ENCODE measurements at places on chromosomes 16 and 17.

DNA sequence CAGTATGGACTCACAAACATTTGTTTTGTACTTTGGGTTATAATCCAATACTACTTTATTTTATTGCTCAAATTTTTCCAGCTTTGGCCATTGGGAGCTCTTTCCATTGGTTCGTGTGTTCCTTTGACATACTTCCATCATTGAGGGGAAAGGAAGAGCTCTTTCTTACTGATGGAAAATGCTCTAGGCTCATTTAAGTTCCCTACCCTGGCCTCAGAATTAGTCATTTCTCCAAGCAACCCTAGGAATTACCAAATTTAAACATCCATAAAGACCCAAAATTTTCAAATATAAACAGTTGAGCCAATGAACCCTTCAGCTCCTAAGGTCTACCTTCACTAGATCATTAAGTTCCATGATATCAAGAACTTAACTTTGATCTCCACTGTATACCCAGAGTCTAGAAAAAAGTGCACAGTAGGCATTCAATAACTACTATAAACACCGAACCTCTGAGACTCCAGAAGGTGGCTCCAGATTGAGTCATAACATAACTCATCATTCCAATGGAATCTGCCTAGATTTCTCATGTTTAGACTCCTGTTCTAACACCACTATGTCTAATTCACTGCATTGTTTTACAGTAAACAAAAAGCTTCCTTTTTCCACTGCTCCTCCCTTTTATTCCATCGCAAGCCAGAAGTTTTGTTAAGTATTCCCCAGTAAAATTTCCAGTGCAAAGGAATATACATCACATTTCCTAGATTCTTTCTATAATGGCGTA, 39.0 kb downstream of the SMURF2 start:
- no peak for DNase-seq

GRCh38 chr17:64583038-64583437, 76.3 kb downstream of the CEP95 start:
- DNase-seq, result no peak

GRCh38 chr17:72560303-72561247, 439.8 kb downstream of the SOX9 start:
- DNase-seq, result no peak

GRCh38 chr17:80036715-80037477, 454 bp downstream of the CCDC40 start:
- DNase-seq, result peak; percentile 61

- no peak for DNase-seq
Measured at GRCh38 chr17:49676276-49676868, 1.5 kb downstream of the SPOP start.

DNA sequence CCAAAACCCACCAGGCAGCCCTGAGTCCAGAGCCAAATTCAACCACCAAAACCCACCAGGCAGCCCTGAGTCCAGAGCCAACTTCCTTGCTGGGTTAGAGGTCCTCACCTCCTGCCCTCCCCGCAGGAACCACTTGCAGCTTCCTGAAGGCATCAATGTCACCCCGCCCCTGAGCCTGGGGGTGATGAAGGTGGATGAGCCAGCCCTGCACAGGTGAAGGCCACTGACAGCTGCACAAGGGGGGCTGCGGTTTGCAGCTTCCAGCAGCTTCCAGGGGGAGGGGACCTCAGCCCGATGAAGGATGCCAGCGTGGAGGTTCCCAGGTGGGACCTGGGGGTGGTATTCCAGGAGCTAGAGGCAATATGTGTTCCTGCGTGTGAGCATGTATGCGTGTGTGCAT, 7.6 kb upstream of the CSNK1D start:
- DNase-seq, result no peak

DNA sequence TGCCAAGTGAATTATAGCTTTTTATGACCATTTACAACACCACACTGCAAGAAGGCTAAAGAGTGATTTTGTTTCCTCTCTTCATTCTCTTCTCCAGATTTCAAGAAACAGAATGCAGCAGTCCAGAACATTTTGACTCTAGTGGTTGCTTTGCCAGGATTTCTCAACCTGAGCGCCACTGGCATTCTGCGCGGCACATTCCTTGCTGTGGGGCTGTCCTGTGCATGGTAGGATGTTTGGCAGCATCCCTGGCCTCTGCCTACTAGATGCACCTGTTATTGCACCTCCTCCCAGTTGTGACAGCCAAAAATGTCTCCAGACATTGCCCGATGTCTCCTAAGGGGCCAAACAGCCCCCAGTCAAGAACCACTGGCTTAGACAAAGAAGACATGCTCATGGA, 25.7 kb upstream of the SLC39A11 start:
- no peak for DNase-seq

- DNase-seq, result no peak
Measured at GRCh38 chr17:82599674-82600661, 48.3 kb downstream of the WDR45B start.

GRCh38 chr17:30426292-30426691, 47.6 kb downstream of the CPD start:
- no peak for DNase-seq

GRCh38 chr17:31261601-31262000, 35.4 kb downstream of the OMG start:
- DNase-seq, result no peak

GRCh38 chr16:8912793-8913192, 30.6 kb downstream of the LITAFD start:
- DNase-seq, result no peak

DNA sequence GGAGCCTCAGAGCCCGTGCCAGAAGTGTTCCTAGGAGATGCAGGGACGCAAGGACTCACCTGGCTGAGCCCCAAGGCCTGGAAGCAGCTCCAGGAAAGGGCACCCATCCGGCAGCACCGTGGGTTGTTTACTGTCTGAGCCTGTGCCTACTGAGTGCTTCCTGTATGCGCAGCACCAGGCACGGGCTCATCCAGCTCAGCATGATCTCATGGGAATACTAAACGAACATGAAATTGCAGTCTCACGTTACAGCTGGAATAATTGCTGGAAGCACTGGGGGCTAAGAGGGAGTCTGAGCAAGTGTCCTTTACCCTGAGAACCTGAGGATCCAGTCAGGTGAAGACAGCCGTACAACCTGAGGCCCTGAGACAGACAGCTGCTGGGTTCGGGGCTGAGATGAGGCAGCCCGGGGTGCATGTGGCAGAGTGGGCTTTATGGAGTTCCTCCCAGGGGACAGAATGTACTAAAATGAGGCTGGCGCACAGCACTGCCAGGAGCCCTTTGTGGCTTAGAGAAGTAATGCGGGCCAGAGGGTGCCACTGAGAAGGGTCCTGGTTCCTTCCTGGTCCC, 5.4 kb downstream of the CTRL start:
- DNase-seq, result no peak

DNA sequence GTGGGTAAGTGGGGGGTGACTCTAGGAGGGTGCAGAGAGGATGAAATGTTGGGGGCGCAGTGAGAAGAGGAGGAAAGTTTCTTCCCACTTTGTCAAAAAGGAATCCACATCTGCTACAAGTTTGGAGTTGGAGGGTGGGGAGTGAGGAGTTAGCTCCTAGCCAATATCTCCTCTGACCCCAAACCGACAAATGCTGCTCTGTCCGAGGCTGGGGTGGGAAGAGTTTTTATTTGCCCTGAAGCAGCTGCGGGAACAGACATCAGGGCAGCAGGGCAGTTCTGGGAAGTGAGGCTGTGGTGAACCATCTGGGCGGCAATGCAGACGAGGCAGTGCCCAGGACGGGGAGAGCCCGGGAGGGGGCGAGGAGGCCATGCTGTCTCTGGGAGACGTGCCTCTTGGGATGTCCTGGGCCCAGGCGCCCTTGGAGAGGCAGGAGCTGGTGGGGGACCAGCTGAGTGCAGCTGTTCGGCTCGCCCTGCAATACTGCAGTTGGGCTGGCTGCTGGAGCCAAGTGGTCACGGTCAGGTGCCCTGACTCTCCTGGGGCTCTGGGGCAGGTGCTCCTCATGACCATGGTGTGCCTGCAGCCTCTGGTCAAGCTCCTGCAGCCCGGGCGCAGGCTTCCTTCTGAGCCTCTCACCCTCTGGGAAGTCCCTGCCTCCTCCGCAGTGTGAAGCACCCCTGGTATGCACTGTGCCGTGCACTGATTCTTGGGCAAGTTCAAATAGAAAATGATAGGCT, 6.4 kb upstream of the SOCS3 start:
- no peak for DNase-seq

GRCh38 chr17:74172700-74173099, 30.8 kb upstream of the RPL38 start:
- no peak for DNase-seq

DNA sequence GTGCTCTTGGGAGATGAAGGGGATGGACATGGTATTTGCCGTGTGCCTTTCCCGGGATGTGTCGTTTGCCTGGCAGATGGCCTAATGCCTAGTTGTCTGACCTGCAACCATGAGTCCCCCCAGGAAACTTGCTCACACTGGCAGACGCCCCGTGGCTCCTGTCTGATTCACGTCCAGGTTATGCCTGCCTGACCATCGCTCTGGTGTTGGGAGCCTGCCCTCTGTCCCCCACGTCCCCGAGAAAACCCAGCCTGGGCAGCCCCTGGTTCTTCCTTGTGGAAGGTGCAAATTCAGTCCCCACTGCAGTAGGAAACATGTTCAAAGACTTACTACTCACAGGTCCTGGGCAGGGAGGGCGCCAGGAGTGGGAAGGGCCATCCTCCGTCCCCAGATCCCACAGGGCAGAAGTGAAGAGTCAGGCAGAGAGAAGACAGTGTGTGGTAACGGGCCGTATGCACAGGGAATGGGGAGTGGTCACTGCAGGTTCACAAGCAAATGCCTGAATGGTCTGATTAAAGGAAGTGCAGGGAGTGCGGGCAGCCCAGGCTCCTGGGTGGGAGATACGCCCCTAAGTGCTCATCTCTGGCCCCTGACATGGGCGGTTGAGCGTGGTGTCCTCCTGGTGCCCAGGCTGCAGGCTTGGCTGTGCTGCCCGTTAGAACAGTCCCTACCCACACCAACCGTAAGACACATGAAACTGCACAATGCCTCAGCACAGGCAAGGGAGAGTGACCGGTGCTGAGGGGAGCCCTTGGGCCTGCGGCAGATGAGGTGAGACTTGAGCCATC, 4.2 kb upstream of the SNAI3 start:
- DNase-seq, result no peak

DNA sequence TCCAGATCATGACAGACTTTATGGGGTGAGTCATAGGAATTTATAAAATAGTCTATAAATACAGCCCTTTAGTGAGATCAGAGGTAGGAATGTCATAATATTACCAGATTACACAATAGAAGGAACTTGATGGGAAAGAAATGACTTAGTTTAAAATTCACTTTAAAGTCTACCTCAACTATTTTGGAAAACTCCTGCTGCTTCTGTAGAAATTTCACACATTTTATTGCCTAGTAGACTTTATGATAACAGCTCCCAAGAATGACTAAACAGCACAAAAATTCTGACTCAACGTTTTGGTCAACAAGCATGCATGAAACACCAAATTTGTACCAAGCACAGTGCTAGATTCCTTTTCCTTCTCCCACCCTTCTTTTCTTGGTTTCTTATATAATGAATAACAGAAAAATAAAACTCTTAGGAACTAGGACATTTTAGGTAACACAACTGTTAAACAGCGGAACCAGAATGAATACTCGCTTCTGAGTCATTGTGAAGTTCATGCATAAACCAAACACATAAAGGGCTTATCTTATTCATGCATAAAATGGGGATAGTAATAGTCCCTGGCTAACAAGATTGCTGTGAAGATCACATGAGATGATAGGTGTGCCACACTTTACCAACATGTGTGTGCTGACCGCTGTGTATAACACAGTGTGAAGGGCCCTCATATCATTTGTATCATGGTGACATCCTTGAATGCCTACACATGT, 243.9 kb downstream of the CDH8 start:
- peak; percentile 7 for DNase-seq

DNA sequence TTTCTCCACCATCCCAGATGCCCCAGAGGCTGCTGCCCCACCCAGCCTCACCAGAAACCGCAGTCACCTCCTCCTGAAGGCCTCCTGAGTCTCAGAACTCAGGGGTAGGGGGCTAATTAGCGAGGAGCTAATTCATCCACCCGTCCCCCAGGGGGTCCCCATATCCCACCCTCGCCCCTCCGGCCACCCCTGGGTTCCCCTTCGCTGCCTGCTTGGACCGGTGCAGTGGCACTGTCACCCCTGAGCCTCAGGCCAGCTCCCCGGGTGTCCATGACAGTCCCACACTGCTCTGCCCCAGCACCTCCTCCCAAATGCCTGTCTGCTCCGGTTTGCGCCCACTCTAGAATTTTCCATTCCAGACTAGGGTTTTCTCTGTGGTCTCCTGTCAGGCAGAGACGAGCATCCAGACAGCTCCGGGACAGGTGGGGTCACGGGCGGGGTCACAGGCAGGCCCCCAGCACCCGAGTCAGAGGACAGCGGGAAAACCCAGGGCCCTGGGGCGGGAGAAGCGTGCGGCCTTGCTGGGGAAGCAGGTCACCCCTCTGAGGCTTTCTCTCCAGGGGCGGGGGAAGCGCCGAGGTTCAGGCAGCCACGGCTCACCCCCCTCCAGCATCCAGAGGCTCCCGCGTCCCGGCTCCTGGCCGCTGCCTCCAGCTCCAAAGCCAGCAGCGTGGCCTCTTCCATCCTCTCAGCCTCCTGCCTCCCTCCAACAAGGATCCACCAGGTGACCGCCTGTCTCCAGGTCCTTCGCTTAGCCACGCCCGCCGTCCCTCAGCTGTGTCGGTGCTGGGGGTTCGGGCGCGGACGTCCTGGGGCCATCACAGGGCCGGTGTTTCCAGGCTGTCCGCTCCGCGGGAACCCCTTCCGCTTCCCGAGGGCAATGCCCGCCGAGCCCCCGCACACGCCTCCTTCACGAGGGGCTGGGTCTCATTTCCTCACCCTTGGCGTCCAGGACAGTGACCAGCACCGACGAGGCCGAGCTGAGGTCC, 3.1 kb upstream of the PERCC1 start:
- no peak for DNase-seq

DNA sequence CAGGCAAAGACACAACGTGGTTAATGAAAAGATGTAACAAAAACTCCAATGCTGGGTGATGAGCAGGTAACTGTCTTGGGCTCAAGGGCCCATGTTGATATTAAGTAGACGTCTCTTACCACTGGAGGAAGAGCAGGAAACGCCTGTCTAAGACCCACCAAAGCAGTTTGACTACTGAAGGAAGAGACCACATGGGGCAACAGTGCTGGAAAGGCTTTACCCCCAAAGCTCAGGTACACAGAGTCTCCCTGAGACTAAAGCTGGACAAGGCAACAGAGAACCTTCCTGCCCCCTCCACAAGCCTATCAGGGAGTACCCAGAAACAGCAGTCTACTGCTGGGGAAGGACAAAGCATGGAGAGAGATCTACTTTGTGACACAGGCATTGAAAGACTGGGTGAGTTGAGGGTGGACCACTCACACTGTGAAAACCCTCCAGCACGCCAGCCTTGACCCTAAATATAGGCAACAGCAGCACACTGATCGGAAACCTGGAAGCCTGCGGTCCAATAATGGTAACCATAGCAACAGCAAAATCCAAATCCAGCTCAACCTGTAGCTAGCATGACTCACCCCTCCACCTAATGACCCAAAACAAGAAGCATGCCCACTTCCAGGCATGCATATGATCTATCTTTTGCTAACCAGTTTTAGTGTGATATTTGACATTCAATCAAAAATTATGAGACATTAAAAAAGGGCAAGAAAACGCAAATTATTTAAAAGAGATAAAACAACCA, 270.5 kb upstream of the SDK2 start:
- DNase-seq, result no peak
